ENCODE measurements at places on chromosomes 7 and 10.

DNA sequence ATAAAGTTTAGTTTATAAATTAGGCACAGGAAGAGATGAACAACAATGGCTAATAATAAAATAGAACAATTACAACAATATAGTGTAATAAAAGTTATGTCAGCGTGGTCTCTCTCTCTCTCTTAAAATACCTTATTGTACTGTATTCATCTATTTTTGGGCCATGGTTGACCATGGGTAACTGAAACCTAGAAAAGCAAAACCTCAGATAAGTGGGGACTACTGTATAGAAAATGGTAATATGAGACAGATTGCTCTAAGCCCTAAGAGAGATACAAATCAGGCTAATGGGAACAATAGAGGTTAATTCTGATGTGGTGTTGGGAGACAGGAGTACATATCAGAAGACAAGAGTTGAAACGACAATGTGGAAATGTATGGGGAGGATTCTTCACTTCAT lies 86.2 kb downstream of the ZNF365 start:
- no peak for DNase-seq

GRCh38 chr10:72328829-72329204 lies 25.9 kb downstream of the DNAJB12 start:
- DNase-seq, result no peak

DNA sequence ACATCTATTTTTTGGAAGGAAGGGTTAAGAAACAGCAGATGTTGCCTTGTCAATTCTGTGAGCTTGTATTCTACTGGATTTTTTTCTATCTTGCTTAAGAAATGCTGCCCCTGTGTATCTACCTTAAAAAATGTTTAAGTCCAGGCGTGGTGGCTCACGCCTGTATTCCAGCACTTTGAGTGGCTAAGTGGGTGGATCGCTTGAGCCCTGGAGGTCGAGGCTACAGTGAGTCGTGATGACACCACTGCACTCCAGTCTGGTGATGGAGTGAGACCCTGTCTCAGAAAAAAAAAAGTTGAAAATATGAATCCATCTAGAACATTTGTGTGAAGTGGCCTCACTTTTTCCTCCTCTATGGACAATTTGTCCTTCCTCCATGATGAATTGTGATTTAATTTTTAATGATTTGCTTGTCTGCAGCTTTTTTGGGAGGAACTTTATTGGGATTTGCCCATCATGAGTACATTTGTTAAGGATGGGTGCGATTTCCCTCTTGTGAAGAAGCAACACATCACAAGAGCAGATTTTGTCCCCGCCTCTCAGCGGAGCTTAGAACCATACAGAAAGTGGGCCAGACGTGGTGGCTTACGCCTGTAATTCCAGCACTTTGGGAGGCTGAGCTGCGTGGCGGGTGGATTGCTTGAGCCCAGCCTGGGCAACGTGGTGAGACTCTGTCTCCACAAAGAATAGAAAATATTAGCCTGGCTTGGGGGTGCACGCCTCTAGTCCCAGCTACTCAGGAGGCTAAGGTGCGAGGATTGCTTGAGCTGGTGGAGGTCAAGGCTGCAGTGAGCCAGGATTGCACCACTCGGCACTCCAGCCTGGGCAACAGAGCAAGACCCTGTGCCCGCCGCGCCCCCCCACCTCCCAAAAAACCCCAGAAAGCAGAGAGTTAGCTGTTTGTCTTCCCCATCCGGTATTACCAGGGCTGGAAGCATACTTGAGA lies 57.7 kb downstream of the DNAJB6 start:
- no peak for DNase-seq

- no peak for DNase-seq
These were observed 2.6 kb upstream of the ADO start for GRCh38 chr10:62801871-62802270.

- no peak for DNase-seq
These were observed 3.8 kb upstream of the PKD2L1 start for GRCh38 chr10:100333661-100334440.

GRCh38 chr10:44932517-44933450 lies 21.6 kb downstream of the TMEM72 start:
- peak; percentile 81 for DNase-seq

GRCh38 chr10:100993986-100994708 lies 5.5 kb upstream of the LZTS2 start:
- DNase-seq, result no peak

DNA sequence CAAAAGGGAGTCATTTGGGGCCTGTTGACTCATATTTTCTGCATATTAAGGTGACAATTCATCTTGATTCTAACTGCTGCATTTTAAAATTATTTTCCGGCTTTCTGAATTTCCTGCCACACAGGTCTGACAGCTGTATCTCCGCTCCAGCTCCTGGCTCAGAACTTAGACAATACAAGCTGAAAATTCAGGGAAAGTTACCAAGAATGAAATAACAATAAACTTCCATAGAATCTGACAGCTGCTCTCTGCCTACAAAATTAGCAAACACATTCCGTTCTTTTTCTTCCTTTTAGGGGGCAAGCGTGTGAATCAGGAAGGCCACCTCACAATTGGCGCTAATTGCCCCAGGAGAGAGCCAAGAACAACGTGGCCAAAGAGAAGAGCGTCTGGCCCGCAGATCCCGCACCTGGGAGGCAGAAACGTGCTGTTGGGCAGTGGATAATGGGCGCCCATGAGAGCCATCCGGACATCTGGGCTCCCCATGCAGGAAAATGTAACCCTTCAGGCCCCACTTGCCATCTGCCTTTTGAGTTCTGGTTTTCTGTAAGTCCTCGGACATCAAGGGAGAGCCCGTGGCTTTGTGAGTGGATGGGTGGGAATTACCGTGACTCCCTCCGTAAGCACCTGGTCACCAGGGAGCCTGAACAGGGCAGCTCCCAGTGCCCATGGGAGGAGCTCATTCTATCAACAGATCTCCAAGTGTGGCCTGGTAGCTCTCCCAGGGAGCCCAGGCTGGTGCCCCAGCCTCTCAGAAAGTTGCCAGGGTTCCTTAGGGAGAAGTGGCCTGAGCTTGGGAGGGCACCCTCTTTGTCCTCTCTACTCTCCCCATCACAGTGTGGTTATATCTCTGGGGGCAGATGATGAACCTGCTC lies 5.0 kb downstream of the CLRN3 start:
- DNase-seq, result no peak

GRCh38 chr7:46315891-46316290 lies 394.8 kb upstream of the IGFBP3 start:
- DNase-seq, result no peak

Data from CD14-positive monocyte (primary cell).